A549 treated with AZD2906 at 1 μM for 4 hours (cell line): ENCODE measurements at places on chromosomes 3 and 15. TPM values are rescaled to one million over a fixed set of nuclear protein-coding genes. Genes with fewer than 3 reads are reported as not detected.

The UACA gene
- total RNA-seq, result 24.8 to 32.9 TPM (median 30.8 TPM) in 5 replicates

The SNTN gene
- total RNA-seq, result not detected in 5 replicates

The B3GNT5 gene
- total RNA-seq, result 22.6 to 26.9 TPM (median 24.8 TPM) in 5 replicates

The MCTP2 gene
- total RNA-seq, result not detected in 5 replicates

The DLL4 gene
- 2.0 to 2.9 TPM (median 2.5 TPM) in 5 replicates for total RNA-seq

The SLC2A2 gene
- not detected in 5 replicates for total RNA-seq

The RASA2 gene
- total RNA-seq, result 5.4 to 8.0 TPM (median 7.4 TPM) in 5 replicates

The ITGA11 gene
- total RNA-seq, result 2.8 to 6.1 TPM (median 4.5 TPM) in 5 replicates

The GOLGA8S gene
- total RNA-seq, result 0.11 to 0.17 TPM (median 0.14 TPM) in 5 replicates

The FBXL22 gene
- 0.16 to 0.30 TPM (median 0.17 TPM) in 5 replicates for total RNA-seq

The CEMIP gene
- 0.78 to 1.2 TPM (median 1.0 TPM) in 5 replicates for total RNA-seq

The TMEM212 gene
- not detected in 5 replicates for total RNA-seq

The MUC4 gene
- 0.01 to 0.10 TPM (median 0.05 TPM) in 4 of 5 replicates, not detected in the other for total RNA-seq

The PSMD6 gene
- total RNA-seq, result 75.5 to 82.1 TPM (median 75.7 TPM) in 5 replicates

The TEX55 gene
- 0.08 TPM in 1 of 5 replicates, not detected in the others for total RNA-seq

The ACP3 gene
- total RNA-seq, result 0.03 to 0.11 TPM (median 0.05 TPM) in 3 of 5 replicates, not detected in the others

The SAMMSON gene
- 0.05 TPM in 1 of 5 replicates, not detected in the others for total RNA-seq

The CACNA2D2 gene
- 0.45 to 0.71 TPM (median 0.53 TPM) in 5 replicates for total RNA-seq

The LNP1 gene
- 0.72 to 1.2 TPM (median 0.80 TPM) in 5 replicates for total RNA-seq

The FGF12 gene
- 0.48 to 0.71 TPM (median 0.65 TPM) in 5 replicates for total RNA-seq

The LRRFIP2 gene
- total RNA-seq, result 54.3 to 64.8 TPM (median 57.1 TPM) in 5 replicates

The ATP13A5 gene
- total RNA-seq, result not detected in 5 replicates

The ZDHHC3 gene
- 39.6 to 46.9 TPM (median 44.4 TPM) in 5 replicates for total RNA-seq

The IMPG2 gene
- 0.01 to 0.02 TPM (median 0.01 TPM) in 3 of 5 replicates, not detected in the others for total RNA-seq

The DUOX1 gene
- total RNA-seq, result 0.05 TPM in 3 of 5 replicates, not detected in the others

The CFAP44 gene
- total RNA-seq, result 0.93 to 1.5 TPM (median 1.1 TPM) in 5 replicates
